Activated naive CD8-positive, alpha-beta T cell treated with anti-CD3 and anti-CD28 coated beads for 36 hours (primary cell): ENCODE measurements at places on chromosomes 3 and 15. TPM values are rescaled to one million over a fixed set of nuclear protein-coding genes. Genes with fewer than 3 reads are reported as not detected.

Gene CGNL1
- total RNA-seq: not detected

Gene CD276
- 2.1 TPM for total RNA-seq

Gene TMEM158
- 0.12 TPM for total RNA-seq

Gene APOD
- not detected for total RNA-seq

Gene ARGFX
- total RNA-seq: not detected
